WERI-Rb-1 (cell line): ENCODE measurements at places on chromosomes 4 and X.

GRCh38 chrX:19794690-19795089 lies 92.7 kb downstream of the SH3KBP1 start:
- DNase-seq, result no peak

DNA sequence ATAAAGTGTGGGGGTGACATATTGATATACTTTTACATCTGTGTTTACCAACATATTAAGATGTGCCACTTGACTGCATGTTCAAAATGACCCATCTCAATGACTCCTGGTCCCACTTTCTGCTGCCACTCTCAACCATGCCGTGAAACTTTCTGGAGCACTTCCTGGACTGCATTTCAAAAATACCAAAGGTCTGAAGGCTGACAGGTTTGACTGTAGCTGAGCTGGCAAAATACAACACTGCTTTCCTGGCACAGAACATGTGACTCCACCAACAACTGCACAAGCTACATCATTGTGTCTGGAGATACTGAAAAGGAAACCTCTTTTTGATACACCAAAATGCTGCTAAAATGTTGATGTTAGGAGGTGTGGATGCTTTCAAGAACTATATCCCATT lies 184.8 kb downstream of the UNC5C start:
- no peak for DNase-seq

DNA sequence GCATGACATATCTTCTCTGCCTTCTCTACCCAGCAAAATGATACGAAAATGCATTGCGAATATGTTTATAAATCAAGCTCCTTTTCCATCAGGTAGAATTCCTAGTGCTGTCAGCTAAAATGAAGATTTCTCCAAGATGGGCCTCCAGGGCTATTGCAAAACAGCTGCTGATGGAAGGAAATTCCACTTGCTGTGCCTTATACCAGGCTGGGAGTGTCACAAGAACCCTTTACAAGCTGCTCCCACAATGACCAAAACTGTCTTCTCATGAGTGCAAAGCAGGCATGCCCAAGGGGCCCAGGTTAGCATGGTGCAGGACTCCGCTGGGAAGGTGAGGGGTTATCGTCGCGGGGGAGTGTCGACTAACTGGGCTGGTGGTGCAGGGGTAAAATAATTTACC lies 8.7 kb downstream of the HNRNPH2 start:
- no peak for DNase-seq

DNA sequence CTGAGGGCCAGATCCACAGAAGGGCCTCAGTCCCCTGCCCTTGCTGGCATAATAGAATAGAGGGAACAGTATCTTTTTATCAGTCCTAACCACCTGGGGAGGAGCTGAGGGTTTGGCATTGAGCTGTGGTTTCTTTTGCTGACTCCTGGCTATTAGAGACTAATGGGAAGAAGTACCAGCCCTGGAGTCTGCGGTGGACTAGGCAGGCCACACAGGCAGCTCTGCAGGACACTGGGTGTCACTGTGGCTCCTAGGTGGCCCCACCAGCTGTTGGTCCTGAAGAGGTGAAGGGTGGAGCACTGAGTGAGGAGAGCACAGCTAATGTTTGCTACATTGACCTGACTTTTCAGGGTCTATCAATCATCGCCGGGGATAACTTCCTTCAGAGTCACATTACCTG lies 52.8 kb upstream of the GPC4 start:
- DNase-seq, result no peak
